Right lung (tissue), 10 donors: ENCODE measurements at places on chromosomes 11 and 22. TPM values are rescaled to one million over a fixed set of nuclear protein-coding genes. Genes with fewer than 3 reads are reported as not detected.
A peak's percentile ranks its signal among the peaks of the same experiment; 100 is the strongest.

GRCh38 chr11:62171261-62171723 is 18.7 kb upstream of the SCGB1D1 start:
- DNase-seq: peak; percentile 36

DNA sequence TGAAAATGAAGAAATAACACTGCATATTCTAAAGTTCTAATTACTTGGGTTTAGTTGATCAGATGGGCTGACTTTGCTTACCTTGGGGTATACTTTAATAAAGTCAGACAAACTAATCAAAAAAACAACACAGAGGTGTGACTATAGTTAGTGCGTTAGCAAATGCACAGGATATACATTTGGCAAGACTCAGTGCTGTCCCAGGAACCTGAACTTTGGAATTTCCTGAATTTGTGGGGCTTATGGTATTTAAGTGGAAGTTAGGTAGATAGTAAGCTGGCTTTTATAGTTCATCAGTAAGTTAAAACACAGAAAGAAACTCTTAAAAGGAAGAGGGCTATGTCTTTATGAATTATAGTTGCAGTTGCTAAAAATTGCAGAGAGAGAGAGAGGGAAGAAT is 302.6 kb upstream of the DDI1 start:
- no peak for DNase-seq

- DNase-seq: no peak
Measured at GRCh38 chr22:26238596-26238995, 69.3 kb downstream of the SEZ6L start.

DNA sequence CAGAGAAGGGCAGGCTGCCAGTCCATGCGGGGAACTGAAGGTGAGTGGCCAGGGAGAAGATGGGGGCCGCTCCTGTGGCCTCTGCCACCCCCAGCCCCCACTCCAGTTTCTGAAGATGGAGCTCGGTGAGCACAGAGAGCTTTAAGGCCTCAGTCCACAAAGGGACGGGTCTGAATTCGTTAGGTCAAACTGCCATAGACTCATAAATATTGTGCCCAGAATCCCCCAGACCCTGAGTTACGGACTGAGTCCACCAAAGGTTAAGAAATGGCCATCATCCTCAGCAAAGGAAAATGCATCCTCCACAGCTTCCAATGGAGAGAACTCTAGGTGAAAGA is 344.2 kb downstream of the BUD13 start:
- no peak for DNase-seq

- no peak for DNase-seq
Measured at GRCh38 chr11:104594228-104594958, 303.9 kb downstream of the CASP12 start.

GRCh38 chr22:23823331-23823791 is 15.4 kb downstream of the DERL3 start:
- no peak for DNase-seq

GRCh38 chr11:123427405-123427804 is 2.7 kb upstream of the GRAMD1B start:
- no peak for DNase-seq

- DNase-seq: no peak
Measured at GRCh38 chr22:44473580-44473979, 24.5 kb downstream of the RTL6 start.

- DNase-seq: no peak
Measured at GRCh38 chr11:120385110-120385509, 48.9 kb downstream of the ARHGEF12 start.

DNA sequence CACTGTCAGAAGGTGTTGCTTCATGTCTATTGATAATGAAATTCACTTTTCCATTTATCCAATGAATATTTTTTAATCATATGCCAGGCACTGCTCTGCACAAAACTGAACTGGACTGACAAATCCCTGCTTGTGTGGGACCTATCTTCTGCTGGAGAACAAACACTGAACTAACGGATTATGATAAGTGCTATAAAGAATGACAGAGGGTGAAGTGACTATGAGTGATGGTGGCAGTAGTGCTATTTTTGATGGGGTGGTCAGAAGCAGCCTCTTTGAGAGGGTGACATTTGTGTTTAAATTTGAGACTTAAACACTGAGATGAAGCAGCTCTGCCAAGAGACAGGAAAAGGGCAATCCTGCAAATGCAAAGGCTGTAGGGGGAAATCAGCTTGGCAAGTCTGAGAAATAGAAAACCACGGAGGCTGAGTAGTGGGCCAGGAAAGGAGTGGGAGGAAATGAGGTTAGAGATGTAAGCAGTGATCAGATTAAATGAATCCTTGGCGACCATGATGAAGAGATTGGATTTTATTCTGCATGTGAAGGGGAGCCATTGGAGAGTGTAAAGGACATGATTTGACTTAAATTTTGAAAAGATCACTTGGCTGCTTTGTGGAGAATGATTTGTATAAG is 6.0 kb downstream of the TBCEL start:
- DNase-seq: no peak

- DNase-seq: peak; percentile 99
Measured at GRCh38 chr11:45917623-45918330, at the start of gene PEX16. TSS of gene PEX16 (minus strand) at chr11:45917877. CDS start at chr11:45917811, 66 bp downstream.

- DNase-seq: no peak
Measured at GRCh38 chr11:100561323-100561722, 125.8 kb upstream of the ARHGAP42 start.

DNA sequence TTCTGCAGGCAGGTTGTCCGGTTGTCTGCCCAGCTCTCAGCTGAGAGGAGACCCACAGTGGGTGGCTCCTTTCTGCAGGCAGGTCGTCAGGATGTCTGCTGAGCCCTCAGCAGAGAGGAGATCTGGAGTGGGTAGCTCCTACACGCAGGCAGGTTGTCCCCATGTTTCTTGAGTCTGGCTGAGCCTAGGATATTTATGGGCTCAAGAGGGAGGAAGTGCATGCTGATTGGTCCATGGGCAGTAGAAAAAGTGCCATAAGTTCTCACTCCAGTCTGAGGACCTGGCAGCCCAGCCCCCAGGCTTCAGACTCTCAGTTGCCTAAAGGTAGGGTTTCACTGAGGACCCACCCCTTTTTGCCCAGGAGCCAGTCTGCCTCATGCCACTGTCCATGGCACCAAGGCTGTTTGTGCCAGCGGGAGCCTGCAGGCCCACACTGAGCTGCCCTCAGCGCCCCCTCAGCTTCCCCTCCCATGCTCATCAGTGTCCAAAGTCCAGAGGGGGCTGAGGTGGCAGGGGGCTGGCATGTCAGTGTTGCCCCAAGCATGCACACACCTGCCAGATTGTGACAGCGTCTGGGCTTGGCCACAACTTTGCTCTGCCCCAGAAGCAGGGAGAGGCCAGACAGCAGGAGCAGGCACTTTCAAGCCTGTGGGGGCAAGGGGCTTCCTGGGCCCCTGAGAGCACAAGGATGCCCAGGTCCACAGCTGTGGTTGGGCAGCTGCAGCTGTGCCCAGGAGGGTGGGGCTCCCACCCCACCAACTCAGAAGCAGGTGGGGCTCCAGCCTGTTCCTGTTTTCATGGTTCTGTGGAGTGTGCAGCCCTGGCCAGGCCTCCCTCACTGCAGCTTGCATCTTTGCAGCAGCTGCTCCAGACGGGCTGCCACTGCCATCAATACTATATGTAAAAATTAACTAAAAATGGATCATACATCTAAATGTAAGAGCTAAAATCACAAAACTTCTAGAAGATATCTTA is 3.8 kb upstream of the RNF141 start:
- DNase-seq: no peak

DNA sequence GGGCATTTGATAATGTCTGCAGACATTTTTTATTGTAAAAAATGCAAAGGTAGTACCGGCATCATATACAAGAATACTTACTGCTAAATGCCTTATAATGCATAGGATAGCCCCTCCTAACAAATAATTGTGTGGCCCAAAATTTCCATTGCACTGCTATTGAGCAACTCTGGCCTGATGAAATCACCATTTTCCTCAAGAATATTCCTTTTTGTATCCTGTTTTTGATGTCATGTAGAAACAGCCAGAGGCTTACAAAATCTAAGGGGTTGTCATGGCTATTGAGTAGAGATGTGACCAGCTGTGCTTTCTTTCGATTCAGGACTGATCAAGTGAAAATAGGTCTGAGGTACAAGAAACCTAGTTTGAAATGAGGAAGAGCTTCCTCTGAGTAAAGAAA is 854.3 kb downstream of the KCNA4 start:
- no peak for DNase-seq

- DNase-seq: no peak
Measured at GRCh38 chr11:1153951-1154493, 3.7 kb upstream of the MUC5AC start.

DNA sequence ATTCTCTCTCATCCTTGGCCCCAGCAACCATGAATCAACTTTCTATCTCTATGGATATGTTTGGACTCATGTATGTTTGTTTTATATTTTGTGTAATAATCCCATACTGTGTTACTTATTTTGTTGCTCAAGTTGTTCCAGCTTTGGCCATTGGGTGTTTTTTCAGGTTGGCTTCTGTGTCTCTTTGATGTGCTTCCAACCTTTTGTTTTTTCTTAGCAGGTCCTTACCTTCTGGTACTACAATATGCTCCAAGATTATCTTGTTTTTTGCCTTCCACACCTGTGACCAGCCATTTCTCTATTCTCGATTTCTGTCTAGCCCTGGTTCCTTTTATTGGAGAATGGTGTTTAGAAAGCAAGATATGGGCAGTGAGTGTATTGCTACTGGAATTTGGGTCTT is 14.2 kb downstream of the GVQW3 start:
- no peak for DNase-seq

DNA sequence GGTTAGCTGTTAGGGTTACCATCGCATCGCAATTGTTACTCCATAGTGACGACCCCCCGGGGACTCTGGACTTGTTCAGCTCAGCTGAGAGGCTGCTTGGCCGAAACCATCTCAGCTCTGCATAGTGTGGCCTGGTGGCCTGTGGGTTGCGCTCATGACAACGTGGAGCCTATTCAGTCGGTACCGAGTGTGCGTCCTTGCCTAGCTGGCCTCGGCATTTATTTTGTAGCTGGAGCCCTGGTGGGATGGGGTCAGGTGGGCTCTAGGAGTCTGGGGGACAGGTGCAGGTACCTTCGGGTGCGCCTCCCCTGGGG is 13.5 kb downstream of the LRP5 start:
- DNase-seq: no peak

DNA sequence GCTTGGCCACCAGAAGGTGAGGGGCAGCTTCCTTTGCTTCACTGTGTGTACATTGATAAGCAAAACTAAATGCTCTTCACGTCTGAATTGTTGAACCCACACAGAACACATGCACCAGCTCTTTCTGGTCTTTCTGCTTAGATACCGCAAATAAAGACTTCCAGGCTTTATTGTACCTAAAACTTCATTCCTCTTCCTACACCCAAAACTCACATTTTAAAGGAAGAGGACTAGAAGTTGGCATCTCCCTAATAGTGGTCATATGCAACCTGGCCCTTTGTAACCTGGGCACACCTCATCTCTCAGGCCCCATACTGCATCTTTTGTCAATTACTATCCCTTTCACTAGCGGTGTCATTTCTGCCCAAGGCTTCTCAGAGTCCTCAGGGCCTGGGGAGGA is 5.9 kb downstream of the SLC17A6 start:
- no peak for DNase-seq

- DNase-seq: no peak
Measured at GRCh38 chr11:83181815-83182214, 11.7 kb upstream of the ANKRD42 start.

DNA sequence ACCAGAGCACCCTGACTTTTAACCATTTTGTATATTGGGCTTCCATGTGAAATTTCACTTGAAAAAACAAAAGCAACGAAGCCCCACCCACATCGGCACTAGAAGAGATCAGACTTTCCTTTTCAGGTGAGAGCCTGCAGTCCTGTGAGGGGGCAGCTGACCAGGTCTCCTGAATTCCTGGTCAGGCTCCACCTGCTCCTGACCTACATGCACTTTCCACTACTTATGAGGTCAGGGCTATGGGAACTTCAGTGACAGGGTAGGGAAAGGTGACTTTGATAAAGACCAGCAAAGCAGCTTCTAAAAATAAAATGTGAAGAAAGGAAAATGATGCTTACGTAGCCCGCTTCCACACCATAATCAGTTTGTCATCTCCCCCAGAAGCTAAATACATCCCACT is 24.7 kb downstream of the HIRA start:
- DNase-seq: no peak

DNA sequence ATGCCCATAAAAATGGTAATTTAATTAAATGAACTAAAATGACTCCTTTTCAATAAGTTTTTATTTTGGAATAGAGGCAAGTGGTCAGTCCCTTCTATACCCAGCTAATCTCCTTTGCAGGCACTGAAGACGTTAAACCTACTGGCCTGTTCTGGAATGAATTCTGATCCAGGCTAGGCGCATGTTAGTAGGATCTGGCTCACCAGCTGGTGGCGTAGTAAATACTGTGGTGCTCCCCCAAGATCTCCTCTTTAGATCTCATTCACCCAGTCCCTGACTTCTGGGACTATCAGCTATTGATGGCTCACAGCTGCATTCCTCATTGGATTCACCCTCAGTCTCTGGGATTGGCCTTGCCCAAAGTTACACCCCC is 173.7 kb upstream of the DDI1 start:
- no peak for DNase-seq

DNA sequence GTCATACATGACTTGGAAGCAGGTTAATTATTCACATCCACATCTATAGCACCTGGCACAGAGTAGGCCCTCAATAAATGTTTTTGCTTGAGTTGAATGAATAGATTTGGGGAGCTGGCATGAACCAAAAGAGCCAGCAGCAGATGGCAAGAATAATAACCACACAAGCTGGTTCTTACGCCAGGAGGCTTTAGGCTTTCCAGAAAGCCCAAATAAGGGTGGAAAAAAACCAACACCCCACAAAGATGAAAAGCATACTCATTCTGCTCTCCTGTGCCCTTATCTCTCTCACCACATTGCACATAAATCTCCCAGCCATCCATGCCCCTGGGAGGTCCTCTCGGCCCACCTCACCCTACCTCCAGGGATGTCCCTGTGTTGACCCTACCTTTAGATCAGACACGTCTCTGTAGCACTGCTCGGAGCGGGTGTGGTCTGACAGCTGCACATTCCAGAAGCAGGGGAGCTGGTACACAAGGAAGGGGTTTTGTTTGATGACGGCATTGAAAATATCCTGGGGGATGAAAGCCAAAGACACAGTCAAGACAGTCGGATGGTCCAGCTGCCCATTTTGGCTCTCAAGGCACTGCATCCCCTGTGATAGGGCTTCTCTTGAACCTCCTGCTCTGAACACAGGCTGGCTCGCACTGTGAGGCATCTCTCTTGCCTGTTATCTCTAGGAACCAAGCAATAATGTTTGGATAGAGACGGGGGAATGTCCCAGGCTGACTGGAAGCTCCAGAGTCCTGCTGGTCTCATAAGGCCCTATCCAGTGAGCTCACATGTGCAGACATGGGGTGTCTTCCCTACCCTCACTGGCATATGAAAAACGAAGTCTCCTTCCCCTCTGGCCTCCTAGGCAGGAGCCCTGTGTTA is 323.6 kb upstream of the SYN3 start:
- DNase-seq: no peak

GRCh38 chr11:58525037-58525614 is 17.2 kb upstream of the OR5B21 start:
- DNase-seq: no peak

The SLC25A1 gene
- 54.4 TPM for polyA plus RNA-seq

The FAM180B gene
- 0.30 TPM for polyA plus RNA-seq

The FXYD6 gene
- 148 TPM for polyA plus RNA-seq

The DTX4 gene
- 69.1 TPM for polyA plus RNA-seq

The HMOX1 gene
- polyA plus RNA-seq: 10.2 TPM

The NPAT gene
- polyA plus RNA-seq: 20.6 TPM

The FOSL1 gene
- 0.12 TPM for polyA plus RNA-seq

The DCHS1 gene
- 33.4 TPM for polyA plus RNA-seq

The CARNS1 gene
- polyA plus RNA-seq: 5.3 TPM

The CRYBB2 gene
- polyA plus RNA-seq: 1.1 TPM

The ANO9 gene
- 4.5 TPM for polyA plus RNA-seq

The TRIM66 gene
- polyA plus RNA-seq: 9.1 TPM

The OR10D3 gene
- not detected for polyA plus RNA-seq

The PGA5 gene
- 0.53 TPM for polyA plus RNA-seq

The LDHAL6A gene
- 1.2 TPM for polyA plus RNA-seq

The SCN3B gene
- polyA plus RNA-seq: 5.5 TPM
